ENCODE measurements at places on chromosomes 11 and 22.

DNA sequence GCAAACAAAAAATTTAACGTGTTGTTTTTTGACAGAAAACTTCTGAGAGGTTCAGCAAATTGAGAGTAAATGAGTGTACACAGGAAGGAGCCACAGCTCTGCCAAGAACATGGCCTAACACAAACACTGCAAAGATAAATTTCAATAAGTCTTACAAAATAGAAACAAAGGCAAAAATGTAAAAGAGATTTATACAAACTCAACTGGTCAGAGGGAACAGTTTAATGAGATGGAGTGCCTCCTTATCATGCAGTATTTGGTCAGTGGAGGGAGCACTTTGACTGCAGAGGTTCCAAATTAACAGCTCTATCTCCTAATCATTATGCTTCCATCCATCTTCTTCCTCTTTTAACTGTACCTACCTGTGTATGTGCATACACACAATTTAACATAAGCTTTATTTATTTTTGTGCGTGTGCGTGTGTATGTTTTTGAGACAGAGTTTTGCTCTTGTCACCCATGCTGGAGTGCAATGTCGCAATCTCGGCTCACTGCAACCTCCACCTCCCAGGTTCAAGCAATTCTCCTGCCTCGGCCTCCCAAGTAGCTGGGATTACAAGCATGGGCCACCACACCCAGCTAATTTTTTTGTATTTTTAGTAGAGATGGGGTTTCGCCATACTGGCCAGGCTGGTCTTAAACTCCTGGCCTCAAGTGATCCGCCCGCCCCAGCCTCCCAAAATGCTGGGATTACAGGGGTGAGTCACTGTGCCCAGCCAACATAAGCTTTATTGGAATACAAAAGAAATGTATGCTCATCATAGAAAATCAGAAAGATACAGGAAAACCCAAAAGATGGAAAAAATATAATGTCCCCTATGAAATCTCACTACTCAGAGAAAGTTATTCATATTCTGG, 111.9 kb downstream of the MRTFA start:
- DNase-seq = no peak

DNA sequence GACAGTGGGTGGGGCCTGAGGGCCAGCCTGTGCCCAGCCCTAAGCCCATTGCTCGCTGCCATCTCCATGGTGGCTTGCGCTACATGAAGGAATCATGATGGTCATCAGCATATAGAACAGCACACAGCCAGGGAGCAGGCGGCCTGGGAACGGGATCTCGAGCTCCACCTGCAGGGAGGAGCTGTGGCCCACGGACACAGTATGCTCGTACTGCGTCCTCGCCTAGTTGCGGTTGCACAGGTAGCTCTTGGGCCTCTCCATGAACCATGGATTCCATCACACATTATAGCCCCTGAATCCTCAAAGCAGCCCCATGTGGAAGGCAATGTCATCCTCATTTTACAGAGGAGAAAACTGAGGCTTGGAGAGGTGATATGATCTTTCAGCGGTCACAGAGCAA, 15.1 kb downstream of the SEC14L4 start:
- no peak for DNase-seq

DNA sequence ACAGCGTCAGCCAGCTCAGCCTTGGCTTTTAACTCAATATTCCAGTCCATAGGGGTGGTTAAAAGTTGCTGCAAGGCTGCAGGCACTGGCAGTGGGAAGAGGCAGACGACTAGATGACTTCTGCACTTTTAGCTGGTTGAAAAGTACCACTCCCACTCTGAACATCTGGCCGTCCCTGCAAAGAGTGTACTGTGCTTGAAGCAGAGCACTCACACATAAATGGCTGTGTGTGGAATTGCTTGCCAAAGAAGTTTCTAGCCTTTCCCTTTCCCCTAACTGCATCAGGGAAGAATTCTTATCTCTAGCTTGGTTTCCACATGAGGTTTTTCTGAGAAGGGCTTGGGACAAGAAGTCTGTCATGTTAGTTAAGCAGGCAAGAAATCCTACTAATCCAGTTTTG, 5.1 kb upstream of the PHLDB1 start:
- no peak for DNase-seq

- no peak for DNase-seq
Measured at GRCh38 chr11:8561461-8561860, 32.6 kb downstream of the STK33 start.

DNA sequence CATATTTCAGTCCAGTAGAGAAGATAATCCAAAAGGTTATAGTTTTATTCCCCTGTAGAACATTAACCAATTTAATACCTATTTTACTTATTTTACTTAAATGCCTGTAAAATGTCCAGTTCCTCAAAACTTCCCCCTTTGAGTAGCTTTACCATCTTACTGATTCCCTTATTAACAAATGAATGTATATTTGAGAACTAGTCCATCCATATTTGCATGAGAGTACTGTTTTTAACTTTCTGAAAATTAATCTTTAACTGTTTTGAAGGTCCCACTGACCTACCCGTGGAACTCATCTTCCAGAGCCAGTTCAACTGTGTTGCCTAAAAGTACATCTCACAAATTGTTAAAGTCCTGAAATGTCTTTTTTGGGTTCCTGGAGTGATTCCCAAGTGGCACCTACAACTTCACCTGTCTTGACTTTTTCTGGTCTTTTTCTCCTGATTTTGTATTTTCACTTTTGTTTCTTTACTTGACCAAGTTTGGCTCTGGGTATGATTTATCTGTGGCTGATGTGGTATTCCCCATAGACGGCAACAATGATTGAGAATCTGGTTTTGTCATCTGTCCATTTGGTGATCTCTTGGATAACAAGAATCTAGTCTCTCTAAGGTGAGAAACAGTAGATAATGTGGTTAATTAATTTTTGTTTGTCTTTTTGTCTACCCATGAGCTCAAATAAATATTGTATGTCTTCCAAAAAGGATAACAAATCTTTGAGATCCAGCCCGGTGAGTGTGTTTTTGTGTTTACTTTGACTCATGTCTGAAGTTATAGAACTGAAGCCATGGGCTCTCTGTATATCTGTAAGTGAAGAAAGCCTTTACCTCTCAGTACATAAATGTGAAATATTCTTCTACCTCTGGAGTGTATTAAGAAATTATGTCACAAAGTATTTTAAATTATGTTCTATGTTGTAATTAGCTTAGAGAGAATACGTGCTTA, 174.2 kb downstream of the ETS1 start:
- no peak for DNase-seq

DNA sequence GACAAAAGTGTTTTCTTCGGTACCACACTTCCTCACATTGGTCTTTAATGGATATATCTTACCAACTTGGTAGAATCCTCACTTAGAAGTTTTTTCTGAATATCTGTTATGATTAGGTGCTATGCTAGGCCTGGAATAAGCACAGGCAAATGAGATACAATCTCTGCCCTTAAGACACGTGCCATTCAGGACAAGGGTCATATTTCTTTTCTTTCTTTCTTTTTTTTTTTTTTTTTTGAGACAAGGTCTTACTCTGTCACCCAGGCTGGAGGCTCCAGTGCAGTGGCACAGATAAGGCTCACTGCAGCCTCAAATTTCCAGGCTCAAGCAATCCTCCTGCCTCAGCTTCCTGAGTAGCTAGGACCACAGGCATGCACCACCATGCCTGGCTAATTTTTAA, 23.0 kb downstream of the WBP2NL start:
- no peak for DNase-seq

GRCh38 chr11:134409552-134410429, 2.3 kb downstream of the B3GAT1 start:
- no peak for DNase-seq

DNA sequence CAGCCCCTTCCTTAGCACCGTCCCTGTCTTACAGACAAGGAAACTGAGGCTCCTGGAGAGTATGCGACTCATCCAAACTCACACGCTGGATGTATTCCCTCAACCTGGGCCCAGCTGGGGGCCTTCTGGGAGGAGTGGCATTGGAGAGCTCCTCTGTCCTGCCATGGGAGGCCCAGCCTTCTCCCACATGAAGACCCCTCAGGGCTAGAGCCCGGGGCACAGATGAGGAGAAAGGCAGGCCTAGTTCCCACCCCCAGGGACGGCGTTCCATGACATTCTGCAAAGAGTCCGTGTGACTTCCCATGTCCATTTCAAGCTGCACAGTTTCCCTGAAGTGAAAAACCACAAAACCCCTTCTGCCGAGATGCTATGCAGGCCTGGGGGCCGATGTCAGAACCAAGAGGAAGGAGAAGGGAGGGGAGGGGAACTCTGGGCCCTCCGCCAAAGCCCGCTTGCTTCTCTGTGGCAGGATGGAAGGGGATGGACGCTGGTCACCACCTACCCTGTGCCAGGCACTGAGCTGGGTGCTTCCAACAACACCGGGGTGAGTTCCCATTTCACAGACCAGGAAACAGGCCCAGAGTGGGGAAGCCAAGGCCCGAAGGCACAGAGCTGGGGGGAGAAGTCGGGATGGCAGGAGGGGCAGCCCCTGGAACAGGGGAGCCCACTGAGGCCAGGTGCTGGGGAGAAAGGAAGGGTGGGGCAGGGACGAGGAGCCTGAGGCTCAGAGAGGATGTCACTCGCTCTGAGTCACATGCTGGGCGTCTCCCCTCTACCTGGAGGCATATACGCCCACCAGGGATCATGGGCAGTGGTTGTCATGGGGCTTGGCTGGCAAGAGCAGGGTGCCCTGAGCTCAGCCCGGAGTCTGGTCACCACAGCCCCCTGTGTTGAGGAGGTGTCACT, 15.7 kb downstream of the RAC2 start:
- no peak for DNase-seq

DNA sequence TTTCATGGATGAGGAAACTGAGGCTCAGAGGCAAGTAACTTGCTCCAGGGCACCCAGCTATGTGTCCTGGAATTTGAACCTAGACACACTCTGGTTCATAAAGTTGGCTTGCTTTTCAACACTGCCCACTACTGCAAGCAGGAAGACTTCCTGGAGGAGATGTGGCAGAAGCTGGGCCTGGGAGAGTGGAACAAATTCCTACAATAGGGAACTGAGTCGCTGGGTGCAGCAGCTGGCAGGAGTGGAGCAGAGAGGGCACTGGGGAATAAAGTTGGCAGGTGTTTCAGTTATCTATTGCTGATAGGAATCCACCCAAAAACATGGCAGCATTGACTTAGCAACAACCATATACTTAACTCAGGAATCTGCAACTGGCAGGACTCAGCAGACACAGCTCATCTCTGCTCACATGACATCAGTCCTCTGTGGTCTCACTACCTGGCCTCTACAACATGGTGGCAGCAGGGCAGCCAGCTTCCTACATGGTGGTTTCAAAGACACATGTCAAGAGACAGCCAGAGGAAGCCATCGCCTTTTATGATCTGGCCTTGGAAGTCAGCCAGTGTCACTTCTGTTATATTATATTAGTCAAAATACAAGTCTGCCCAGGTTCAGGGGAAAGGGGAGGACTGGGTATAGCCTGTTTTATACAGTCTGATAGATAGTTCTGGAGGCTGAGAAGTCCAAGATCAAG, 10.6 kb upstream of the CARD10 start:
- peak; percentile 61 for DNase-seq

DNA sequence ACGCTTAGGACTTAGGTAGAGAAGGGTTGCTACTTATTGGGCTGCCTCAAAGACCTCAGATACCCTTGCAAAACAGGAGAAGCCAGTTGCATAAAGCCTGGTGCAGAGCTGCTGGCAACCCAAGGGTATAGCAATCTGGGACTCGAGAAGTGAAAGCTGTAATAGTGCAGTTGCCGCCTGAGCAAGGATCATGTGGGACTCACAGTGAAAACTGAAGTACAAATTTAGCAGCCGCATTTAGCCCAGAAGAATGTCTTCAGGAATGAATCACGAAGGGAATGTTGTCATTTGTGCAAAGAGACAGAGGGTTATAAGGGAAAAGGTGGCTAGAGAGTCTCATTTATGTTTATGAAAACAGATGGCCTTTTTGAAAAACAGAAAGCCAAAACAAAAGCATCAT, 267.2 kb downstream of the TENM4 start:
- DNase-seq = no peak

DNA sequence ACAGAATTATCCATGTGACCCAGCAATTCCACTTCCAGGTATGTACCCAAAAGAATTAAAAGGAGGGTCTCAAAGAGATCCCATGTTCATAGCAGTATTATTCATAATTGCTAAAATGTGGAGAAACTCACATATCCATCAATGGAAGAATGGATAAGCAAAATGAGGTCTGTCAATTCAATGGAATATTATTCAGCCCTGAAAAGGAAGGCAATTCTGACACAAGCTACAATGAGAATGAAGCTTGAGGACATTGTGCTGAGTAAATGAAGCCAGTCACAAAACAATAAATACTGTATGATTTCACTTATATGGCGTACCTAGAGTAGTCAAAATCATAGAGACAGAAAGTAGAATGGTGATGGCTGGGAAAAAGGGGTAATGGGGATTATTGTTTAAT, 19.4 kb upstream of the EMID1 start:
- no peak for DNase-seq

GRCh38 chr11:112718483-112718882, 242.7 kb upstream of the NCAM1 start:
- DNase-seq = no peak

GRCh38 chr11:64770120-64770519, 8.2 kb downstream of the SF1 start:
- DNase-seq = no peak

DNA sequence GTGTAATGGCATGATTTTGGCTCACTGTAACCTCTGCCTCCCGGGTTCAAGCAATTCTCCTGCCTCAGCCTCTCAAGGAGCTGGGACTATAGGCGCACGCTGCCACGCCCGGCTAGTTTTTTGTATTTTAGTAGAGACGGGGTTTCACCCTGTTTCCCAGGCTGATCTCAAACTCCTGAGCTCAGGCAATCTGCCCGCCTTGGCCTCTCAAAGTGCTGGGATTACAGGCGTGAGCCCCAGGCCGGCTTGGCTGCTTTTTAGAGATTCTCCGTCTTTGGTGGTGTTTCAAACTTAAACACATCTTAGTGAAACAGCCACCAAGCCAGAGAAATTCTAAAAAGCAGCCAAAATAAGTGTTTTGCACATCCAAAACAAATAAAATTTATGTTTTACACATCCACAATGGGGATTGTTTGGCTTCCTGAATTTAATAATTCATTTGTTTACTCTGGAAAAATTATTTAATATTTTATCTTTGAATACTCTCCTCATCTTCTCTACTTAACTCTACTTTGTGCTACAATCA, 18.4 kb downstream of the BCL2L13 start:
- DNase-seq = no peak

GRCh38 chr22:44408829-44409192, 89.2 kb downstream of the RTL6 start:
- no peak for DNase-seq
